ENCODE measurements at places on chromosomes 6 and 20. TPM values are rescaled to one million over a fixed set of nuclear protein-coding genes. Genes with fewer than 3 reads are reported as not detected.

Gene PROKR2
- 5.9 TPM for total RNA-seq

Gene SLC12A5
- 5.1 TPM for total RNA-seq

- H3K4me1 ChIP-seq: no peaks in the 10 kb centered on the region
- H3K27ac ChIP-seq: no peak overlapping the region
- H3K4me3 ChIP-seq: no peak overlapping the region
These were observed 77.9 kb upstream of the TULP1 start for GRCh38 chr6:35590622-35591066.

Gene PI3
- 3.7 TPM for total RNA-seq

GRCh38 chr6:142207265-142207877, 60.3 kb downstream of the VTA1 start:
- H3K4me1 ChIP-seq: no peaks in the 10 kb centered on the region
- H3K4me3 ChIP-seq: no peak overlapping the region
- no peaks in the 10 kb centered on the region for H3K27me3 ChIP-seq

GRCh38 chr6:55528624-55529023, 50.4 kb downstream of the HMGCLL1 start:
- H3K36me3 ChIP-seq: no peaks in the 10 kb centered on the region
- H3K27me3 ChIP-seq: no peaks in the 10 kb centered on the region
- DNase-seq: no peak

Gene MLN
- total RNA-seq: 0.65 TPM

Gene LY6G6F
- not detected for total RNA-seq
